ENCODE measurements at places on chromosomes 5 and 9. TPM values are rescaled to one million over a fixed set of nuclear protein-coding genes. Genes with fewer than 3 reads are reported as not detected.

Gene NSMF
- 37.4 TPM for total RNA-seq

Gene LEAP2
- 0.80 TPM for total RNA-seq

GRCh38 chr5:154801083-154801482 is 45.9 kb downstream of the LARP1 start:
- DNase-seq = no peak

GRCh38 chr5:162801235-162801634 is 636.2 kb upstream of the CCNG1 start:
- no peak for DNase-seq

- DNase-seq = no peak
These were observed 2.3 kb downstream of the DPYSL3 start for GRCh38 chr5:147507480-147508126.

DNA sequence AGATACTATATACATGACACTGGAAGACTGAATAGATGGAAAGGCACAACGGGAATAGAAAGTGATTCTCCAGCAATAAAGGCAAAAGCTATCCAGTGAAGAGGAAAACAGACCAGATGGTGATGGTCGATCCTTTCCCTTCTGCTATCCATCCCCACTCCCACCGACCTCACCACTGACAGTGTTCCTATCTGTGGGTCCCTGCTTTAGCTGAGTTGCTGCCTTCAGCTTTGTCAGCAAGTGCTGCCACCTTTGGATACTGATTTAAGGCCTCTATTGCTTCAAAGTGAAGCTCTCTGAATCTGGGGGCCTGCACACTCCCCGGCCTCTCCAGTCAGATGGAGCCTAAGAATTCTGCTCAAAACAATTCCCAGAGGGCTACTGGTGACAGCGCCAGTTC is 32.3 kb downstream of the EPB41L4A start:
- DNase-seq = no peak

- DNase-seq = no peak
These were observed 175.3 kb downstream of the RFK start for GRCh38 chr9:76218886-76219445.

DNA sequence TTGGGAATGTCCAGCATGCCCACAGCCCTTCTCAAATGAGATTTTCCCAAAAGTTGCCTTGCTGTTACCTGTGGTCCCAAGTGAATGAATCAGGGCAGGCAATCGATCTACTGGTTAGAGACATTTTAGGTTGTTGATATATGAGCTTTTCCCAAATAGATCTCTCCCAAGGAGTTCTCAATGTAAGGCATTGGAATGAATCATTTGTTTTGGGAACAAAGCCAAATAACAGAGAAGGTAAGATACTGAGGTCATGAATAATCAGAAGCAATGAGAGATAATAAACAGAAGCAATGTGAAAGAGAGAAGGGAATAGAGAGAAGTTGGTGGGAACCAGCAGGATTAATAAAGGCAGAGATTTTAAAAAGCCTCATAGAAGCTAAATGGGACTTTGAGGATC is 93.6 kb upstream of the FER start:
- no peak for DNase-seq

DNA sequence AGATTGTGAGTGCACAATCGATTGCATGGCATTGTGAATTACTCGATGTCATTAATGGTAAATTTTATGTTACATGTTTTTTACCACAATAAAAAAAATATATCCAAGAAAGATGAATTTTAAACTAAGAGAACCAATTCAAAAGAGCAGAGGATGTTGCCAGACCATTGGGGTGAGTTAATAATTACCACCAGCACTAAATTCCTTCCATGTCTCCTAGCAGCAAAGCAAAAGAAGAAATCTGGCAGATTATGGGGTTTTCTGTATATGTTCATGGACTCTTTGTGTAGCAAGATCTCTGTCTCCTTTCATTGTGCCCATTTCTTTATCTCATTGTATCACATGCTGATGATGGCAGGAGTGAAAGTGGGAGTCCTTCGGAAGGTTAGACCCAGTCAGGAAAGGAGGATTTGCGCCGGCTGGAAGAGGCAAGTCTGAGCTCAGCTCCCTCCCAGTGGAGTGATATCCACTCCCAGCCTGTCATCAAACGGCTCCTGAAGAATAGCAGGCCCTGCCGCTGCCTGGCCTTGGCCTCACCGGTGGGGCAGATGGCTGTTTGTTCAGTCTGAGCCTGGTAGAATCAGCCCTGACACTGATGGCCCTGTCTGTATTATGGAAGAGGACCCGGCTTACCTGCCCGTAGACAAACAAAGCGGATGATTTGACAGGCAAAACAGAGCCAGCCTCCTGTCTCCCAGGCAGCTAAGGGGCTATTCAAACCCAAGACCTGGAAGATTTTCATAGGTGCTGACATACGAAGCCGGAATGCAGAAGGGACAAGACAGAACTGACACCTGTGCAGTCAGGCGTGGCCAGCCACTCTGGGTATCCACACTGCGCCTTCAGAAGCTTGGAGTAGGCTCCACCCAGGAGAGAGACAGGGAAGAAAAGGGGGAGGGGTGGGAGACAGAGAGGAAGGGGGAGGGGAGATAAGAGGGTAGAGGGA is 21.9 kb upstream of the FOXE1 start:
- no peak for DNase-seq

All from breast epithelium (tissue), 4 donors.